ENCODE measurements at places on chromosomes 16 and 17.
A peak's percentile ranks its signal among the peaks of the same experiment; 100 is the strongest.

DNA sequence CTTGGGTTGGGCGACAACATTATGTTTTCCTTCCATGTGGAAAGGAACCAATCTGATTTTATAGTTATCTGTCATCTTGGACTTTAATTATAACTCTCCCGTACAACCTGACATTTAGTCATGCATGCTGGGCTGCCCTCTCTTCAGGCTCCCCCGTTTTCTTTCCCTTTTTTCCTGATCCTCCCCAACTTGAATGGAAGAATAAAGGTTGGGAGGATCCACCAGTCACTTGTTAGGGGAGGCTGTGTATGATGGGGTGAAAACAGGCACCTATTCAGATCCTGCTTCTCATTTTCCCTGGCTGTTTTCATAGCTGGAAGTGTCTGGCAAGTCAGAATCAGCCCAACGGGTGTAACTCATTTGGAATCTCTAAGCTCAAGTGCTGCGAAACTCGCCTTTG lies 267.2 kb upstream of the SALL1 start:
- DNase-seq: no peak

DNA sequence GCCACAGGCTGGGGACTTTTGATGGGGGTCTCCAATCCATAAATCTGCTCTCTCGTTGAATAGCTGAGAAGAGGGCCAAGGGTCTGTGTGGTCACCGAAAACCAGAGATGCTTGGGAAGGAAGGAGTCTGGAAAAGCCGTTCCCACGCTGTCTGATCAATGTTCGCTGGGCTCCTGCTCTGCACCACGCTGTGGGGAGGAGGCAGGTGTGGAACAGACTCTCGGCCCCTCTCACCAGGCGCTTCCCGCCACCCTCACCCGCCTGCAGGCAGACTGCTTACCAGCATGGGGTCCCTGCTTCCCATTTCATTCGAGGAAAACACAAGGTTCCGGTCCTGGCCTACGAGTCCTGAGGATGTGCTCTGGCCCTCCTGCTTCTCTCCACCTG lies 702 bp upstream of the ALDH3A1 start:
- DNase-seq: no peak

- DNase-seq: peak; percentile 45
Measured at GRCh38 chr16:22092143-22092933, at the start of gene VWA3A. Gene VWA3A (plus strand): TSS chr16:22092541. CDS start chr16:22092638, 97 bp downstream.

GRCh38 chr17:21397341-21398190 lies 21.4 kb downstream of the KCNJ12 start:
- no peak for DNase-seq

GRCh38 chr17:77363821-77364361 lies 223.1 kb downstream of the SEC14L1 start:
- no peak for DNase-seq

DNA sequence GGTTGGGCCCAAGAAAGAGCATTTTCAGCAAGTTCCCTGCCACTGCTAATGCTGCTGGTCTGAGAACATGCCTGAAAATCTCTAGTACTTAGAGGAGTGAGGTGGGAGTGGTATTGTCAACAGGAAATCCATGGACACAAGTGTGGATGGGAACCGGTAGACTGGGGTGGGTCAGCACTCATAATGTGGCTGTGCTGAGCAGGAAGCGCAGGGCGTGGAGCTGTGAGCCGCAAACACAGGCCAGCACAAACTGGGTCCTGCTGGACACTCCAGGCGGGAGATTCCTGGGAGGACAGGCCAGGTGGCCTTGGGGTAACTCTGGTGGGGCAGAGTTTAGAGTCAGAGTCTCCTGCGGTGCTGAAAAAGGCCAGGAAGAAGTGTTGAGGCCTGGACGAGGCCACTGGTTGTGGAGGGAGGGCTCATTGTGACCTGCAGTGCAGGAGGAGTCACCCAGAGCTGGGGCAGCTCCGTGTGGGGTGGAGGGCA lies 62.6 kb downstream of the BANP start:
- DNase-seq: no peak

- DNase-seq: no peak
Measured at GRCh38 chr16:18050777-18051176, 285.8 kb downstream of the NPIPA8 start.

DNA sequence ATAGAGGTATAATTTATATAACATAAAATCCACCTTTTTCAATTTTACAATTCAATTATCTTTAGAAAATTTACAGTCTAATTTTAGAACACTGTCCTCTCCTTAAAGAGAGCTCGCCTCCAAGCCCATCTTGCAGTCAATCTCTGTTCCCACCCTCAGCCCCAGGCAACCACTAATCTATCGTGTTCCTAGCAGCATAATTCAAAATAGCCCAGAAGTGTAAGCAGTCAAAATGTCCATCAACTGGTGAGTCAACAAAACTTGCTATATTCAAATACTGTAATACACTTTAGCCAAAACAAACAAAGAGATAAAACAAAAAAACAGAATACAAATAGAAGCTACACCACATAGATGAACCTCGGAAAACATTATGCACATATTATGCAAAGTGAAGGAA lies 1006.8 kb upstream of the EEF2KMT start:
- DNase-seq: no peak

GRCh38 chr17:76345377-76345974 lies 8.2 kb downstream of the PRPSAP1 start:
- no peak for DNase-seq

- peak; percentile 9 for DNase-seq
Measured at GRCh38 chr17:36703860-36704266, 102.5 kb downstream of the MRM1 start.

GRCh38 chr16:69132424-69133252 lies at the start of the genes CHTF8 and UTP4:
Gene CHTF8 (minus strand): TSS chr16:69132588. CDS start chr16:69121458, 11,130 bp downstream.
Gene UTP4 (plus strand): TSS chr16:69132649. CDS start chr16:69133460, 811 bp downstream.
- no peak for DNase-seq

- DNase-seq: no peak
Measured at GRCh38 chr16:14310519-14310991, 239.4 kb downstream of the MRTFB start.

- no peak for DNase-seq
Measured at GRCh38 chr17:14058051-14058450, 11.3 kb upstream of the COX10 start.

DNA sequence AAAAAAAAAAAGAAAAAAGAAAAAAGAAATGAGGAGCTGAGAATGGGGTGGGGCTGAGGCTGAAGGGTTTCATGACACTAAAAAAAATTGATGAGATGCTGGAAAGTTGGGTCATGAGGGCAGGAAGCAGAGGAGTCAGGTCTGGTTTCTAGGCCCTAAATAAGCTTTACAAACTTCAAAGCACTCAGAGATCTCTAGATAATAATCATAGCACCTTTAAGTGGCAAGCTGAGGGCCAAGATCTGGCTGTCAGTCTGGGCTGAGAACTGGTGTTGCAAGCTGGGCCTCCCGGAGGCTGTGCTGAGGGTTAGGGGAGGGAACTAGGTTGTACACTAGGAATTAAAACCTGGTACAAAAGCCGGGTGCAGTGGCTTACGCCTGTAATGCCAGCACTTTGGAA lies 6.4 kb downstream of the ZNF764 start:
- no peak for DNase-seq

DNA sequence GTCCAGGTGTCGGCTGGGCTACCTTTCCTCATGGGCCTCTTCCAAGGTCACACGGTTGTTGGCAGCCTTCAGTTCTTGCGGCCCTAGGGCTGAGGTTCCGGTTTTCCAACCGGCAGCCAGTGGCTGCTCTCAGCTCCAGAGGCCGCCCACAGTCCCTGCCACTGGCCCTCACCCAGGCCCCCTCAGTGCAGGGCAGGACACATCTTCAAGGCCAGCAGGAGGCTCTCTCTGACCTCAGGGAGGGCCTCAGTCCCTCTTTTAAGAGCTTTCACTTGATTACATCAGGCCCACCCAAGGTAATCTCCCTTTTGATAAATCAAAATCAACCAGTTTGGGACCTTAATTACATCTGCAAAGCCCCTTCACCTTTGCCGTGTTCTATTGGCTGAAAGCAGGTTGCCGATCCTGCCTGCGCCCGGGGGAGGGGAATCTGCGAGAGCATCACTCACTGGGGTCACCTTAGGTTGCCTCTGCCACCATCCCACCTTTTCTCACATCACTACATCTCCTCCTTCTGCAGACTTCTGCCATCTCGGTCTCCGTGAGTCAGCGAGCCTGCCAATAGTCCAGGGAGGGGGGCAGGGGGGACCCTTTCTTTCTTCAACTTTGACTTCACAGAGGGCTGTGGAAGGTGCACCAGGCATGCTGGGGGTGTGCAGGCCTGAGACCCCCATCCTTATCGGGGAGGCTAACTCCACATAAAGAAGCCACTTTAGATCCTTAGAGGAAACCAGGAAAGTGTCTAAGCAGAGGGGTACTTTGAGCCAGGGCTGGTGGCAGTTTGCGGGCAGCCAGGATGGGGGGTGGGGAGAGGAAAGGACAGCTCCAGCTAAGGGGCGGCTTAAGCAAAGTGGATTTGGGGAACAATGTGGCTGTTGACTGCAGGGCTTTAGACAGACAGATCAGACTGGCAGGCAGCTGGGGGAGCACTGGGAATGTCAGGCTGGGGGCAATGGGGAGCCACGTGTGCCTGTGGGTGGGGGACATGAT lies 28.8 kb upstream of the NXPH3 start:
- DNase-seq: no peak

DNA sequence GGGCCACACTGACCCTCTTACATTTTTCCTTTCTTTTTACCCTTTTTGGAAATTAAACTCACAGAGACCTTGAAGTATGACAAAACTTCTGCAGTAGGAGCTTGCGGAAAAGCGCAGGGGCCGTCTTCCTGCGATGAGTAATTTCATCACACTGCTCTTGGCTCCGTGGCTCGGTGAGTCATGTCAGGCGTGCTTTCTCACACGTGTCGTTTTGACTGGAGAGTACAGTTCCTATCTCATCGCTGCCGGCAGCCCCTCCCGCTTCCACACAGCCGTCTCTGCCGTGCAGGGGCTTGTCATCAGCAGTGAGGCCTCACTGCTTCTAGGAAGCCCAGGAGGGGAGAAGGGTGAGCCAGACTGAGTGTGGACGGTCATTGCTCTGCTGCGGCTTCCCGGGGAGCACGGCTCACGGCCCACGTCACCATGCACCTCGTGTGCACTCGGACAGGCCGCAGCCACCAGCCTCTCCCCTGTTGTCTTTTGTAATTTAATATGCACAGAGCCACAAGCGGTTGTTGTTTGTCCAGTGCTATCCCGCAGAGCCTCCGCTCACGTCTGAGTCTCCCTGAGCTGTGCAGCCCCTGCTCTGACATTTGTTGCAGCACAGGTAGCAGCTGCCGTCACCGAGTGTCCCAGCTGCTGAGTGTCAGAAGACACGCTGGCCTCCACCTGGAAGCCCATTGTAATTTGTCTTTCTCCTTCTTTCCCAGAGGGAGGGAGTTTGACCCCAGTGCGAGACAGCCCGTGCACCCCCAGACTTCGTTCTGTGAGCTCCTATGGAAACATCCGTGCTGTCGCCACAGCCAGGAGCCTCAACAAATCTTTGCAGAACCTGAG lies 99.4 kb upstream of the CHMP6 start:
- DNase-seq: peak; percentile 87

GRCh38 chr17:17725011-17725751 lies 43.9 kb downstream of the RAI1 start:
- no peak for DNase-seq

DNA sequence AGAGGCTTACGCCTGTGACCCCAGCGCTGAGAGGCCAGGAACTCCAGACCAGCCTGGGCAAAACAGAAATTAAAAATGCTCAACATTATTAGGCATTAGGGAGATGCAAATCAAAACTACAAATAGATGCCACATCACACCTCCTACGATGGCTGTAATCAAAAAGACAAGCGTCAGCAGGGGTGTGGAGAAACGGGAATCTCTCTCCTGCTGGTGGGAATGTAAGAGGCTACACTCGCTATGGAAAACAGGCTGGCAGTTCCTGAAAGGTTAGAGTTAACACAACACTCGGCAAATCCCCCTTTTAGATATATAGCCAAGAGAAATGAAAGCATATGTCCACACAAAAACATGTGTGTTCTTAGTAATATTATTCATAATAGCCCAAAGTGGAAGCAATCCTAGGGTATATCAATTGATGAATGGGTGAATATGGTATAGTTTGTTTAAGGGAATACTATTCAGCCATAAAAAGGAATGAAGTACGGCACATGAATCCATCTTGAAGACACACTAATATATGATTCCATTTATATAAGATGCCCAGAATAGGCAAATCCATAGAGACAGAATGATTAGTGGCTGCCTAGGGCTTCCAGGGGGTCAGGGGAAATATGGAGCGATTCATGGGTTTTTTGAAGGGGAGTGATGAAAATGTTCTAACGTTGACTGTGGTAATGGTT lies 1.8 kb upstream of the NPRL3 start:
- DNase-seq: no peak

GRCh38 chr16:65572156-65572555 lies 450.3 kb upstream of the CDH11 start:
- peak; percentile 66 for DNase-seq

- DNase-seq: no peak
Measured at GRCh38 chr17:56047331-56047730, 105.9 kb upstream of the ANKFN1 start.

GRCh38 chr16:64391063-64391600 lies 730.7 kb downstream of the CDH11 start:
- DNase-seq: peak; percentile 23

DNA sequence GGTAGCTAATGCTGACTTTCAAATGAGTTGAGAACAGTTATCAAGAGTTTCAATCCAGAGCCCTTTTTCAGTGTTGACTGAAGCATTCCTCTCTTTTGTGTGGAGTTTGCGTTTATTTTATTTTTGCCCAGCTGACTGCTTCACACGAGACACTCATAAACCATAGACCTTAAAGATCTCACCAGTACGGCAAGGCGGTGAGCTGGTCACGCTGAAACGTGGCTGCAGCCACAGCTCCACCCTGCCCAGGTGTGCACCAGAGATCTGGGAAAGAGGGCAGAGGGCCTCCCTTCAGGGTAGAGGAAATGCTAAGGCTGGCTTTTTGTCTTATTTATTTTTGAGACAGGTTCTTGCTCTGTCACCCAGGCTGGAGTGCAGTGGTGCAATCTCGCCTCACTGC lies 112.2 kb downstream of the AATF start:
- DNase-seq: no peak

DNA sequence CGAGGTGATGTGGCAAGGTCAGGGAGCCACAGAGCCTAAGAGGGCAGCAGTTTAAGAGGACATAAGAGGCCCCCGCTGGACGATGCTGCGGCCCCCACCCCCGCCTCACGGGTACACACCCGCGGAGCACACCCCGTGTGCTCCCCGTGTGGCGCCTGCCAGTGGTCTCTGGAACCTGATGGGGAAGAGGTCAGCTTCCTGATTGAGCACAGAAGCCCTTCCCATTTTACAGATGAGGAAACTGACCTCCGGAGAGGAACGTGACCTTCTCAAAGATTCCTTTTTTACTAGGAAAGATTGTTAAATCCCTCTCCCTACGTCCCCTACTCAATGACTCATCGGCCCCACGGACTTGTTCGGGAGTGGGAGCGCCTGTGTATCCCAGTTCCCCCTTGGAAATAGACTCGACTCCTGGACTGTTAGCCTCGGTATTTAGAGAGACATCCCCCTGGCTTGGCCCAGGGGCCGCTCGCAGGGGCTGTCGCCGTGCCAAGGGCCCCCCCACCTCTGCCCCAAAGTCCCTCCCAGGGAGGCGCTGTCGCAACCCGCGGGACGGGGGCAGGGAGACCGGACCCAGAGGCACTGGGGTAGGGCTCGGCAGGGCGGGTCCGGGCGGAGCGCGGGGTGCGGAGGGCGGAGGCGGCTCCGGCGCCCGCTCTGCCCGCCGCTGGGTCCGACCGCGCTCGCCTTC lies at the start of gene ABCC3:
Gene ABCC3 (plus strand): TSS at position 658 of the 691 bp plus-strand sequence. CDS start 56 bp downstream, outside the sequence.
- no peak for DNase-seq

Data from foreskin keratinocyte (primary cell).